ENCODE measurements at places on chromosomes 12 and 14.

DNA sequence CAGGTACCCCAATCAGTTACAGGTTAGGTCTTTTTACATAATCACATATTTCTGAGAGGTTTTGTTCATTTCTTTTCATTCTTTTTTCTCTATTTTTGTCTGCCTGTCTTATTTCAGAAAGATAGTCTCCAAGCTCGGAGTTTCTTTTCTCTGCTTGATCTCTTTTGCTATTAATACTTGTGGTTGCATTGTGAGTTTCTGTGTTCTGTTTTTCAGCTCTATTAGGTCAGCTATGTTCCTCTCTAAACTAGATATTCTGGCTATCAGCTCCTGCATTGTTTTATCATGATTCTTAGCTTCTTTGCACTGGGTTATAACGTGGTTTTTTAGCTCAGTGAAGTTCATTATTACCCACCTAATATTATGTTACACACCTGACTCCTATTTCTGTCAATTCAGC, 914.1 kb downstream of the TRHDE start:
- DNase-seq = no peak

DNA sequence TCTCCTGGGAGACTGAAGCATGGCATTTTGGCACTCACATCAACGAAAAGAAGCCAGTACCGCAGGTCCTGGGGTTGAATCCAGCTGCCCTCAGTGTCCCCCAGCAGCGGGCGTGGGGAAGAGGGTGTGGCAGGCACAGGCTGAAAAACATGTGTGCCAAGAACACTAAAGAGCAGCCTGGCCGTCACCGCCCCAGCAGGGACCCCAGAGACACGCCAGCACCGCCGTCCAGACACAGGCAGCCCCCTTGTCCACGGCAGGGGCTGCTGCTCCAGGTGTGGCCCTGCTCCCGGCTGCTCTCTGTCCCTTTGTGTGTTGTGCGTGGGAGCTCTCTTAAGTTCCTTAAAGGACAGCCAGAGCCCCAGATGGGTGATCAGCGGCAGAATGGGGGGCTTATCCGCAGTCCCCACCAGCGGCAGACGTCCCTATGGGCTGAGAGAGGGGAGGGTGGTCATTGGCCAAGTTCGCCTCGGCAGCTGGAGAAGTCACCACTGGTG, 556 bp downstream of the PHETA1 start:
- no peak for DNase-seq

DNA sequence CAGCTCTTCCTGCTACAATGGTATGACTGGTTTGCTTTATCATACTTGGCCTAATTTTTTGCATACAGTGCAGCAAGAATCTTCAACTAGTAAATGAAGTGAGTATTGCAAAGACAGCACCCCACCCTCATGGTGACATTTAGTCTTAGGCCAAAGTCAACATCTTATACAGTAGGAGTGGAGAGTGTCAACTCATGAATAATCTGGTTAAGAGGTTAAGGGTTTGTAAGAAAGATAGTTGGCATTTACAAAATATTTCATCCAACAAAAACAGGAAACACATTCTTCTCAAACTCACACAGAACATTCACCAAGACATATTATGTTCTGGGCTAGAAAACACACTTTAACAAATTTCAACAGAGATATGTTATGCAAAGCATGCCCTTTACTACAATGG, 2.2 kb upstream of the OAS1 start:
- no peak for DNase-seq

DNA sequence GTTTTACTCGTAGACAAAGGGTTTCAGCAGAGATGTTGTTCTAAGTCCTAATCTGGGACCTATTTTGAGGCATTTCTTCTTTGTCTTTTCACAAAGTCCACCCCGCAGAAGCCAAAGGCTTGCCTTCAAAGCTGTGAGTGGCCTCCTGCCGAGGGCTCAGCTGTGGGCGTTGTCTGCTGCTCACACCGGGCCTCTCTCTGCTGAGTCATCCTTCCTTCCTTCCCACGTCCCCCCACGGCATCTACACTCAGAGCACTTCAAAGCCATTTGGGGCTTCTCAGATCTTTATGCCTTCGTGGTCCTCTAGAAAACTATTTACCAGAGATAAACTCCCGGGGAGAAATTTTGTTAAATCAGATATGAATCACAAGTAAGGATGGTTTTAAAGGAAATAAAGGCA, 115.9 kb upstream of the TMPO start:
- DNase-seq = no peak

GRCh38 chr12:48786591-48787544, 2.0 kb downstream of the ADCY6 start:
- no peak for DNase-seq

- DNase-seq = no peak
Observed at GRCh38 chr12:27462851-27463250, 16.3 kb downstream of the SMCO2 start.

GRCh38 chr14:89164168-89165073, 252.6 kb downstream of the FOXN3 start:
- DNase-seq = no peak

DNA sequence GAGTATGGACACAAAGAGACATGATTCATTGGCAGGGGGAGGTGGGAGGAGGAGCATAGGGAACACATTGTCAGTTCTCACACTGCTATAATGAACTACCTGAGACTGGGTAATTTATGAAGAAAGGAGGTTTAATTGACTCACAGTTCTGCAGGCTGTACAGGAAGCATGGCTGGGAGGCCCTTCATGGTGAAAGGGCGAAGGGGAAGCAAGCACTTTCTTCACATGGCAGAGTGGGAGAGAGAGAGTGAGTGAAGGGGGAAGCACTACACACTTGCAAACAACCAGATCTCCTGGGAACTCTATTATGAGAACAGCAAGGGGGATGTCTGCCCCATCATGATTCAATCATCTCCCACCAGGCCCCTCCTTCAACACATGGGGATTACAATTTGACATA, 391.8 kb downstream of the BMP4 start:
- no peak for DNase-seq

DNA sequence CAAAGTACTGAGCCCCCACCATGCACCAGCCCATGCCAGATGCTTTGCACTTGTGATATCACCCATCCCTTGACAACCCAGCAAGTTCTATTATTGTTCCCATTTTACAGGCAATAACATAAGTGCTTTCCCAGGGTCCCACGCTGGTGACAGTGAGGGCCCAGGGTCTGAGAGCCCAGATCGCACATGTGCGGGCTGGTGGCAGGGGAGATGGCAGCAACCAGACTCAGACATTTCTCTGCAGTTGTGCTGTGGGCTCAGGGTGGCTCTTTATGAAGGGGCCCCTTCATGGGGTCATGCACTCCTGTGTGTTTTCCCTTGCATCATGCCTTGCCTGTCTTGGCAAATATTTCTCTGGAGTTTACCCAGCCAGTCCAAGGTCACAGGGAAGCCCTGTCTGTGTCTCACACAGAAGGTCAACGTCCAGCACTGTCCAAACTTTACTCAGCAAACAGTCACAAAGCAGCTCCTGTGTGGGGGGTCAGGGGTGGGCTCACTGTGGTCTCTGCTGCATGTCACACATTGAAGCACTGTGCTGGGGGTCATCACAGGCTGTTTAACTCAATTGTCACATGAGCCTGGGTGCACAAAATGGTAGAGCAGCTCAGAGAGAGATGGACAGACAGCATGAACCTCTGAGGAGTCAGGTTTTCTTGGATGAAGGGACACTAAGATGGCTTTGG, 12.7 kb downstream of the SERPINA5 start:
- DNase-seq = no peak

GRCh38 chr12:106246891-106247673, 738 bp downstream of the CKAP4 start:
- no peak for DNase-seq

DNA sequence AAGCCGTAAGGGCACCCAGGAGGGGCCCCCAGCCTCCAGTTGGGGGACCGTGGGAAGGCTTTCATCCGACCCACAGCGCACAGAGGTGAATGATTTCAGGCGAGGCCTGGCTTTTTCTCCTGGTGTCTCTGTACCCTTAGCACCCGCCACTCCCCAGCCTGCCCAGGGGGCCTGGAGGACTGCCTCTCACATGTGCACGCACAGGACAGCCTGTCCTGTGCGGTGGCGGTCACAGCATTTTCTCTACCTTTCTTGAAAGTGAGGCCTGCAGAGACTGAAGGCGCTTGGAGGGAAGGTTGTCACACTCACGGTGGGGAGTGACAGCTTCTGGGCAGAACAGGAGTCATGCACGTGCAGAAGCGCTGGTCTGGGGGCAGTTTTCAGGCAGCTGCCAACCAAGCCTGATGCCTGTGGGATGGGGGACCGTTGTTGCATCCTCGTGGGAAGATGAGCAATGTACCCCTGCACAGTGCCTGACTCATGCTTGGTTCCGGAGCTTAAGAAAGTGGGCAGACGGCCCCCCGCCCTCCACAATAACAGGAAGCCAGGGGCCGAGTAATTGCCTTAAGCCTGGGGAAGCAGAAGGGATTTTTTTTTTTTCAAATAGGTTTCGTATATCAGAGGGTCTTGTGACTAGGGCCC, 148.1 kb downstream of the TSPAN9 start:
- no peak for DNase-seq

DNA sequence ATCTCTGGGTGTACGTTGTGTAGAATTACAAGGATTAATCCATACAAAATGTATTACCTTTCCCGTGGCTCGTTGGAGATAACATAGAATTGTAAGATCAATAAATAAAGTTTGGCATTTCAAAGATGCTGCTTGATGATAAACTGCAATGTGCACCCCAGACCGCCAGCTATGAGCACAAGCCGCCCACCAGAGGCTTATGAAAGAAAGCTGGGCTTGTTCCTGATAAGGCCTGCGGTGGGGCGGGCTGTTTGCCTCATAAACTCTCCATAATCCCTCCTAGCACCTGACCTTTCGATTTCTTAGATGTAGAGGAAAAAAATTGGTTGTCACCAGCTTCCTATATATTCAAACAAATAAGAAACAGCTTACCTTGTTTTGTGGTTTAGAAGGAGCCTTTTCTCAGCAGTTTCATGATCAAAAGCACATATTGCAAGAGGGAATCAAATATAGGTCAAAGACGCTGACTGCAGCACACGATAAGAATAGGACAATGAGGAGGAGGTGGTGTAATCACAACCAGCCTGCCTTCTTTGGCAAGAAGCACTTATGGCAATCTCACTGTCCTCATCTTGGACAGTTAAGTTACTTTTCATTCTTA, 293.6 kb downstream of the RMST start:
- DNase-seq = no peak

- DNase-seq = no peak
Observed at GRCh38 chr12:97375310-97375709, 87.3 kb upstream of the RMST start.

- DNase-seq = peak; percentile 40
Observed at GRCh38 chr14:71720978-71721624, 211.1 kb upstream of the RGS6 start.

DNA sequence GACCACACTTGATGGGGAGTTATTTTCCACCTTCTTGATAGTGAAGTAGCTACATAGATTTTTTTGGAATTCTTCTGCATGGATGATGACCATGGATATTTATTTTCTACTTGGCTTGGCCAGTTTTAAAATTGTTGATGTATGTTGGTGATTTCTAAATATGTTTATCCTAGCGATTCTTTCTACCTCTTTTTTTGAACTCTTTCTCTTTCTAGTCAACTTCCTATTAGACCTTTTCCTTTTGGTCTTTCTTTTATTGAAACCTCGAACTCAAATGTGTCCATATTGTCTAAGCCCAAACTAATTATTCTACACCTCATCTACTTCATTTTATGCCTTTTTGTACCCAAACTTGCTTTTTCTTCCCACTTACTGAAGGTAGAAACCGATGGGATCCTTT, 37.0 kb downstream of the CCDC91 start:
- no peak for DNase-seq

- no peak for DNase-seq
Observed at GRCh38 chr14:53646925-53647324, 309.7 kb downstream of the BMP4 start.

- DNase-seq = no peak
Observed at GRCh38 chr14:64729386-64730060, 25.3 kb downstream of the PLEKHG3 start.

- DNase-seq = no peak
Observed at GRCh38 chr14:106013879-106014376, 487.5 kb downstream of the TMEM121 start.

- no peak for DNase-seq
Observed at GRCh38 chr14:90518941-90519256, 122.1 kb downstream of the CALM1 start.

DNA sequence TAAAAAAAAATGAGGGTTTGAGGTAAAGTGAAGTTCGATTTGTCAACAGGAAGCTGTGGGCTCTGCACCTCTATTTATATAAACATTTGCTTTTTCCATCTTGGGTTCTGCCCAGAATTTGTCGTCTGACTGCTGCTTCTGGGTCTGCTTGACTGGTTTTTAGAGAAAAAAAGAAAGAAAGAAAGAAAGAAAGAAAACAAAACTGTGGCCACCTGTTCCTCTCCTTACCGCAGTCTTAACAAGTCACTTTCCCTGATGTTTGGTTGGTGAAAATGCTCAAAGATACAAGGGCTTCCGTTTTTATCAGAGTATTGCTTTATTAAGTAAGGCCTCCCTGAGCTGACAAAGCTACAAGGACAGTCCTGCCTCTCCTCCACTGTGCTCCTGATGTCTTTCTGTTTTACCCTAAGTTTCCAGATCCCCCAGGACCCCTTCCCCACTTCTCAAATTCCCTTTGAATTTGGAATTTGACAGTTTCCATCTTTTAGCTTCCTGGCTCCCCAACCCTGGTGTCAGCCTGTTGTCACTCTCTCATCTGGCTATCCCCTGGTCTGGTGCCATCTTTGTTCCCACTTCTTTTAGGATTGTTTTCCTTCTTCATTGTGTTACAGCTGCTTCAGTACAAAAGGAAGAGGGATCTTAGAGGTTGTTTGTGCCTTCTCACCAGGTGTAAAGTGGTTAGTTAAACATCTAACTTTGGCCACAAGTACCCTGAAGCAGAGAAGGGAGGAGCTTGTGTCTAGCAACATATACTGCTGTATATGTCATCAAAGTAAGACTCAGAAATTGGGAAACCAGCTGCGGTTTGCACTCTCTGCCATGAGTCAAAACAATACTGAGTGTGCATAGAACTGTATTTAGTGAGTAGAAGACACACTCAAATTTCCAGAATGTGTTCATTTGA, 18.0 kb downstream of the MFAP5 start:
- DNase-seq = no peak

- no peak for DNase-seq
Observed at GRCh38 chr12:129901254-129901653, 2.6 kb downstream of the TMEM132D start.

DNA sequence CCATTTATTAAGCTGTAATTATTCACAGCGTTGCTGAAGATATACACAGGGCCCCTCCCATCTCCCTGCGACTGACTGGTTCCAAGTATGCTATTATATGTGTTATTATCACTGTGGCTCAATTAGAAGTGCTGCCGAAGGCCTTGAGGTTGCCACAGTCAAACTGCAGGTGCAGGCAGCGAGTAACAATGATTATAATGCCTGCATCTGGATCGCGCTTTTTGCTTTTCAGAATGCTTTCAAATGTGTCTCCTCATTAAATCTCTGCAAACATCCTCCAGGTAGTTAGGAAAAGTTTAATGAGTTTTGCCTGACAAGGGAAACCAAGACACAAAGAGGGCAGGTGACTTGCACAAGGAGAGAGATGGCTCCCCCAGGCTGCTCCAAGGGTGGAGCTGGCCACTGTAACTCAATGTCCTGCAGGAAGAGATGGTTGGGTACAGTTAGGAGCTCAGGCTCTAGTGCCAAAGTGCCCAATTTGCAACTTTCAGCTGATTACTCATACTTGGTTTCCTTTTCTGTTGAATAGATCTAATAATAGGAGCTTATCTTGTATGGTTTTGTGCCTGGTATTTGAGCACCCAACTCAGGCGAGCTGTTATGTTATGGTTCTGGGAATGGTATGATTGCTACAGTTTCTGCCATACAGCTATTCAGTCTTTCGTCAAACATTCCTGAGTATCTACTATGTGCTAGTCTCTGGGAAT, 1.7 kb upstream of the SYNE3 start:
- DNase-seq = no peak
